ENCODE measurements at places on chromosomes 7 and 10.

DNA sequence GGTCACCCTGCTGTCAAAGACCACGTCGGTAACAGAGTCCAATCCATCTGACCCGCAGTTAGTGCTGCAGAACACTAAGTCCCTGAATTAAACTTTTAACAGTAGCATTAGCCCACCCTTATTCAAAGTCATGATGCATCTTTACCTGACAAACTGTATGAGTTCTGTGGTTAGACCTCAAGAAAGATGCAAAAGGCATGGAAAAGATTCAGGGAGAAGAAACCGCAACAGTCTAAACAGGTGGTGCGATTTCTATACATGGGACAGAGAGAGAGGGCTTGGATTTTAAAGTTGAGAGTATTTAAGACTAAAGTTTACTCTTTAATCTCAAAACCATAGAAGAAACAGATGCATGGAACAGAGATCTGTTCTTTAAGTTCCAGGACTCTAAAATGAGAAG, 103.3 kb upstream of the NFE2L3 start:
- no peak for DNase-seq

- no peak for DNase-seq
Measured at GRCh38 chr10:125089469-125089868, 70.9 kb downstream of the CTBP2 start.

- DNase-seq = no peak
Measured at GRCh38 chr10:131269776-131270460, 41.6 kb downstream of the TCERG1L start.

GRCh38 chr10:89022734-89023133, 32.1 kb downstream of the FAS start:
- DNase-seq = no peak

GRCh38 chr10:72314263-72314662, 40.5 kb downstream of the DNAJB12 start:
- DNase-seq = no peak

GRCh38 chr7:130362251-130362816, 17.7 kb downstream of the CPA5 start:
- no peak for DNase-seq

GRCh38 chr7:99974681-99975080, 1.1 kb downstream of the AZGP1 start:
- no peak for DNase-seq

DNA sequence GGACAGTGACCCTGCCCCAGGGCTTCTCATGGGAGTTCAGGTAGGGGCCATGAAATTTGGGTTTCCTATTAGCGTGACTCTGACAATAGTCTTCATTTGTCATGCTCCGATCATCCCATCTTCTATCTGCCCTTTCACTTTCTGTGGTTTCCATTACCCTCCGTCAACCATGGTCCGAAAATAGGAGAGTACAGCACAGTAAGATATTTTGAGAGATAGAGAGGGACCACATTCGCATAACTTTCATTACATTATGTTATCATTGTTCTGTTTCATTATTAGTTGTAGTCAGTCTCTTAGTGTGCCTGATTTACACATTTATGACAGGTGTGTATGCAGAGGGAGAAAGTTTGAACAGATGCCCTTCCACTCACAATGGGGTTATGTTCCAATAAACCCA, 649.2 kb downstream of the SDK1 start:
- no peak for DNase-seq

GRCh38 chr7:129664029-129665012, 52.8 kb downstream of the NRF1 start:
- DNase-seq = no peak

- no peak for DNase-seq
Measured at GRCh38 chr7:137696988-137697387, 149.8 kb downstream of the DGKI start.

- DNase-seq = no peak
Measured at GRCh38 chr10:22466763-22467334, 121.6 kb downstream of the SPAG6 start.

- no peak for DNase-seq
Measured at GRCh38 chr7:148700661-148701064, 2.0 kb downstream of the CUL1 start.

DNA sequence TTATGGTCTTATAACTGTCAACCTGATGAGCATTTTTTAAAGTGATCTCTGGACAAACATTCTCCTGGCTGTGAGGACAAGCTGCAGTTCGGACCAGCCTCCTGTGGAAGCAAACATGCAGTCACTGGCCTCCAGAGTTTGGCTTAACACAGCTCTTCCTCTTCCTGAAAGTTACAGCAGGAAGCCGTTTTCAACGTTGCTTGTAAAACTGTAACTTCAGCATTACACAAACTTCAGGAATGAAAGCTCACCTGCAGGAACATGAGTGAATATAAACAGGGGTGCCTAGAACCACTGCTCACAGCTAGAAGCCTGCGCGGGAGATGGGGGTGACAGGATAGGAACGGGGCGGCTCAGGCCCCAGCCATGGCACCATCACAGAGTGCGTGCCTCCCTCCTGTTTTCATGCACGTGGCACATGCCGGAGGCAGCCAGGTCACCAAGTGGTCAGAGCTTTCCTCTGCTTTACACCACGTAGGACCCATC, 292.9 kb upstream of the PITRM1 start:
- no peak for DNase-seq

- DNase-seq = no peak
Measured at GRCh38 chr10:74738985-74739567, 87.3 kb upstream of the KAT6B start.

- DNase-seq = no peak
Measured at GRCh38 chr7:45187946-45188411, 30.4 kb downstream of the RAMP3 start.
